ENCODE measurements at places on chromosomes 6 and 20.

- no peak for DNase-seq
Measured at GRCh38 chr6:166400181-166400580, 17.4 kb upstream of the MPC1 start.

DNA sequence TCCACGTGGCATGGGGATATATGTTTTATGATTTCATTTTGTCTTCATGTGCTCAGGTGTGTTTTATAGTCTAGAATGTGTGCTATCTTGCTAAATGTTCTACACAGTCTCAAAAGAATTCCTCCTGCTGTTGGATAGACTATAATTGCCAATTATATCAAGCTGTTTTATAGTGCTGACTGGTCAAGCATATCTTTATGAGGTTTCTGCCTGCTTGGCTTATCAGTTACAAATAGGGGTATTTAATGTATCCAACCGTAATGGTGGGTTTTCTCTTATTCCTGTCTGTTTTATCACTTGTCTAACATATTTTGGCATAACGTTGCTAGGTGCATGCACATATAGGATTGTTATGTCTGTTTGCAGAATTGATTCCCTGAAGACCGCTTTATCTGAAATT lies 201.3 kb downstream of the EYS start:
- no peak for DNase-seq

- DNase-seq: no peak
Measured at GRCh38 chr20:35942243-35942642, 12.1 kb downstream of the SCAND1 start.

- no peak for DNase-seq
Measured at GRCh38 chr6:148455674-148456558, 113.3 kb downstream of the SASH1 start.

- no peak for DNase-seq
Measured at GRCh38 chr20:60629206-60629605, 622.9 kb upstream of the CDH4 start.

- DNase-seq: no peak
Measured at GRCh38 chr6:119348096-119348747, 1.3 kb downstream of the MAN1A1 start.

- no peak for DNase-seq
Measured at GRCh38 chr6:25441663-25442270, 162.6 kb downstream of the CARMIL1 start.

- DNase-seq: no peak
Measured at GRCh38 chr20:45581702-45582101, 2.6 kb upstream of the WFDC8 start.

DNA sequence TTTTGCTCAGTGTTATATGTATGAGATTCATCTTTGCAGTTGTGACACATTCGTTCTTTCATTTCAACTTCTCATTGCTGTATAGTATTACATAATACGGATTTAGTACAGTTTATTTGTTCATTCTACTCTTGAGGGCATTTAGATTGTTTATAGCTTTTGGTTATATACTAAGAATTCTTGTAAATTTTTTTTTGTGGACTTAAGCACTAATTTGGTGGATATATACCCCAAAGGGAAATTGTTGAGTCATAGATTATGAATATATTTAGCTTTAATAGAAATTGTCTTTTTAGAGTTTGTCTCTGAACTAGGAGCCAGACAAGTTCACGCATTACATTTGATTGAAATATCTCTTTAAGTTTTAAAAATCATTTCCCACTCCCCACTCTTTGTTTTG lies 79.6 kb downstream of the DNAH8 start:
- DNase-seq: no peak

DNA sequence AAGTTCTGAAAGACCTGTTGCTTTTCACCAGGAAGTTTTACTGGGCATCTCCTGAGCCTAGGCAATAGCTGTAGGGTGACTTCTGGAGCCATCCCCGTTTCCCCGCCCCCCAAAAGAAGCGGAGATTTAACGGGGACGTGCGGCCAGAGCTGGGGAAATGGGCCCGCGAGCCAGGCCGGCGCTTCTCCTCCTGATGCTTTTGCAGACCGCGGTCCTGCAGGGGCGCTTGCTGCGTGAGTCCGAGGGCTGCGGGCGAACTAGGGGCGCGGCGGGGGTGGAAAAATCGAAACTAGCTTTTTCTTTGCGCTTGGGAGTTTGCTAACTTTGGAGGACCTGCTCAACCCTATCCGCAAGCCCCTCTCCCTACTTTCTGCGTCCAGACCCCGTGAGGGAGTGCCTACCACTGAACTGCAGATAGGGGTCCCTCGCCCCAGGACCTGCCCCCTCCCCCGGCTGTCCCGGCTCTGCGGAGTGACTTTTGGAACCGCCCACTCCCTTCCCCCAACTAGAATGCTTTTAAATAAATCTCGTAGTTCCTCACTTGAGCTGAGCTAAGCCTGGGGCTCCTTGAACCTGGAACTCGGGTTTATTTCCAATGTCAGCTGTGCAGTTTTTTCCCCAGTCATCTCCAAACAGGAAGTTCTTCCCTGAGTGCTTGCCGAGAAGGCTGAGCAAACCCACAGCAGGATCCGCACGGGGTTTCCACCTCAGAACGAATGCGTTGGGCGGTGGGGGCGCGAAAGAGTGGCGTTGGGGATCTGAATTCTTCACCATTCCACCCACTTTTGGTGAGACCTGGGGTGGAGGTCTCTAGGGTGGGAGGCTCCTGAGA lies at the start of gene HFE:
Gene HFE, plus strand, starts transcription at position 146 of the 832 bp plus-strand sequence. Its CDS starts 12 bp downstream, at position 158.
- peak; percentile 48 for DNase-seq

- peak; percentile 29 for DNase-seq
Measured at GRCh38 chr20:45016089-45016671, 49.9 kb downstream of the STK4 start.

DNA sequence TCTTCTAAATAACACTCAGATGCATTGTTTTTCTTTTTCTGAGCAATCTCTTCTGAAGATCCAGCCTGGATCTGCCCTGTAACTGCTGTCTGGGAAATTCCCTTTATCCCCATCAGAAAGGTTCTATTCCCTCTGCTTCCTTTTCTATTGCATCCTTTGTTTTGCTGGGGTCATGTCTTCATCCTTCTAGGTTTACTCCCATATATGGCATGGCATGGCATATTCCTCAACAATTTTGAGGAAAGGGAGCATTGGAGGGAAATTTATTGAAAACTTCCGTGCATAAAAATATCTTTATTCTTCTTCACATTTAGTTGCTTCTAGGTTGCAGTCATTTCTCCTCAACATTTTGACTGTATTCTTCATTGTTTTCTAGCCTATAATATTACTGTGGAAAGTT lies 47.2 kb downstream of the ADGRF1 start:
- DNase-seq: no peak

GRCh38 chr6:42766163-42766670 lies 15.6 kb upstream of the BICRAL start:
- no peak for DNase-seq

- DNase-seq: no peak
Measured at GRCh38 chr6:21780141-21780540, 186.6 kb downstream of the SOX4 start.

DNA sequence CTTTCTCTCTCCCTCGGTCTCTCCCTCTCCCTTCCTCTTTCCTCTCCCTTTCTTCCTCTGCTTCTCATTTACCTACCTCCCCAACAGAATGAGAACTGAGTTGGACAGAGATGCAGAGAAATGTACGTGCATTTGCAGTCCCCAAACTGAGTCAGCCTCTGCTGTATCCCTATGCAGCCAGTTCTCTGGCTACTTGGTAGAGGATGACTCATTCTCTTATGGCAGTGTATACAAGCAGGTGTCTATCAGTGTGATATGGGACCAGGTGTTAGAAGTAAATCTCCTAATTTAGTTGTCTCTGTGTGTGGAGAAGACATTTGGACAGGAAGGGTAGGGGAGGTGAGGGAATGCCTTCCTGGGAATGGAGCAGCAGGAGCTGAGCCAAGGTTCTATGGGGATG lies 470.8 kb downstream of the CD109 start:
- DNase-seq: no peak

GRCh38 chr6:17202526-17202925 lies 78.6 kb upstream of the RBM24 start:
- DNase-seq: peak; percentile 18

- DNase-seq: no peak
Measured at GRCh38 chr20:51312480-51312783, 230.1 kb downstream of the NFATC2 start.

DNA sequence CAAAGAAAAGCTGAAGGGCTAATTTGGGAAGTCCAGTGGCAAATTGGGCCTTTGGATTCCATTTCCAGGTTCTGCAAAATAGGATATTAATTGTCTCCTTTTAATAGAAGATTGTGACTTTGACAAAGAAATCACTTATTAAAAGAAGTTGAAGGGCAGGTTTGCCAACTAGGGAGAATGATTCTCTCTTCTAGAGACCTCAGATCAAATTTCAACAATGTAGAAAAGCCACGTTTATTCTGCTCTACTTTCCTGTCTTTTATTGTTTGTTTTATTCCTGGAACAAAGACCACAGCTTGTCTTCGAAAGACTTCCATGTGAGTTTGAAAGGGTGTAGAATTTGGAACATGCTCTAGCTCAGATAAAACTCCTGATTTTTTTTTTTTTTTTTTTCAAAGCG lies 65.5 kb upstream of the PRL start:
- no peak for DNase-seq
